ENCODE measurements at places on chromosomes 16 and 17.
A peak's percentile ranks its signal among the peaks of the same experiment; 100 is the strongest.

GRCh38 chr16:4217204-4218131 lies 24.4 kb downstream of the SRL start:
- no peak for DNase-seq

DNA sequence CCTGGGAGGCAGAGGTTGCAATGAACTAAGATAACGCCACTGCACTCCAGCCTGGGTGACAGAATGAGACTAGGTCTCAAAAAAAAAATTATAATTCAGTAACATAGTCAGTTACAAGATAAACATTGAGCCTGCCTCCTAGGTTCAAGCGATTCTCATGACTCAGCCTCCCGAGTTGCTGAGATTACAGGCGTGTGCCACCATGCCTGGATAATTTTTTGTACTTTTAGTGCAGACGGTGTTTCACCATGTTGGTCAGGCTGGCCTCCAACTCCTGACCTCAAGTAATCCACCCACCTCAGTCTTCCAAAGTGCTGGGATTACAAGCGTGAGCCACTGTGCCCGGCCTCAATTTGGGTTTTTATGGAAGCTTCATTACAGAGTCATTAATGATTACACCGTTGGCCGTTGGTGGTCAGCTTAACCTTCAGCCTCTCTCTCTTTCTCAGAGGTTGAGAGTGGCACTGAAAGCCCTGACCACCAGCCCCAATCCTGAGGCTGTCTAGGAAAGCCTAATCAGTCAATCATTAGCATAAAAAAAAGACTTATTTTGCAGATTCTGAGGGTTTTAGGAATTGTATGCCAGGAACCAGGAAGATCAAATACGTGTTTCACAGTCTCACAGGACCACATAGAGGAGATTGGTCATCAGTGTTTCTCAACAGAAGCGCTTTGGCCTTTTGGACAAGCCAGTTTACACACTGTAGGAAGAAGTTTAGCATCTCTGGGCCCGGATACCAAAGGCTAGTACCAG lies 1.3 kb upstream of the LRRC37A3 start:
- no peak for DNase-seq

- DNase-seq = no peak
These were observed 290.1 kb downstream of the MAP2K4 start for GRCh38 chr17:12310811-12311210.

DNA sequence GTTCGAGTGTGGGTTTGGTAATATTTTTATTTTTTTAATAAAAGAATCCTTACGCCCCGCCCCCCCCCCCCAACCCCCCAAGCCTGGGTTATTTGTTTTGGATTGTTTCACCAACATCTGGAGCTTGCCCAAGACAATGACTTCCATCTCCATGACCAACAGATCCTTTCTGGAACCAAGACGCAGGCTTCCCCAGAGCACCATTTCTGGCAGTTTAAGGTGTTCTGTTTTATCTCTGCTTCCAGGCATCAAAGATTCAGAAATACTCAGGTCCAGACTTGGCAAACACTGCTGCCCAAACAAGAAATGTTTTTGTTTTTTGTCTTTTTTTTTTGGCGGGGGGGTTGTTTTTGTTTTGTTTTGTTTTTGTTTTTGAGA lies 56.1 kb downstream of the PLXDC1 start:
- no peak for DNase-seq

- no peak for DNase-seq
These were observed 16.2 kb upstream of the ASGR2 start for GRCh38 chr17:7130621-7131422.

DNA sequence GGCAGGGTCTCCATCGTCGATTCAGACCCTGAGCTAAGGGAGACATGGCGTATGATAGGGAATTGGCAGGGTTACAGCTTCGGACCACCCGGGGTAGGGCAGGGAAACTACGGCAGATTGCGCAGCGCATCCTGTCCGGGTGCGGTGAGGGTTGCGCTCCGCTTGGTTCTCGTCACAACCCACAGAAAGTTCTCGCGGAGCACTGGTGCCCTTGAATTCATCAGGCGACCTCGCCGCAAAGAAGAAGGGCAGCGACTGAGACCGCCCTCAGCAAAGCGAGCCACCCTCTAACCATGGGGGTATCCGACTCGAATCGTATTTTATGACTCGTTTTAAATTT lies 1.2 kb downstream of the HS3ST3B1 start:
- peak; percentile 73 for DNase-seq

GRCh38 chr16:68732741-68733399 lies 4.2 kb upstream of the CDH1 start:
- DNase-seq = no peak

GRCh38 chr16:85390511-85391174 lies 222.5 kb upstream of the GSE1 start:
- no peak for DNase-seq

Data from activated CD4-positive, CD25-positive, alpha-beta regulatory T cell treated with anti-CD3 and anti-CD28 coated beads, Interleukin-2, amount 50 U/mL, for 72 hours (primary cell).